Stimulated activated CD4-positive, alpha-beta T cell treated with anti-CD3 and anti-CD28 coated beads, Interleukin-2, amount 100 ng/mL, for 48 hours (primary cell): ENCODE measurements at places on chromosomes 13 and 19.

DNA sequence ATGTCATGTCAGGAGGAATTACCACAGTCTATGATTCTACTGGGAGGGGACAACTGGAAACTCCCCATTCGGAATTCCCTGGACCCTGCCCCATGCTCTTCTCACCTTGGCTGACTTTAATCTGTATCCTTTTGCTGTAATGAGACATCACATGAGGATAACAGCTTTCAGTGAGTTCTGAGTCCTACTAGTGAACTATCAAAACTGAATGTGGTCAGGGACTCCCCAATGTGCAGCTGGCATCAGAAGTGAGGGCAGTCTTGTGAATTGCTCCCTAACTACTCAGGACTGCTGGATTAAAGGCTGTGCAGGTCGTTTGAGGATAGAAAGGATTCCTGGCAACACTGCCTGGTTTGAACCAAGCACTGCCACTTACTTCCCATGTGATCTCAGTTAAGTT, 15.2 kb downstream of the SIGLEC7 start:
- DNase-seq, result no peak

DNA sequence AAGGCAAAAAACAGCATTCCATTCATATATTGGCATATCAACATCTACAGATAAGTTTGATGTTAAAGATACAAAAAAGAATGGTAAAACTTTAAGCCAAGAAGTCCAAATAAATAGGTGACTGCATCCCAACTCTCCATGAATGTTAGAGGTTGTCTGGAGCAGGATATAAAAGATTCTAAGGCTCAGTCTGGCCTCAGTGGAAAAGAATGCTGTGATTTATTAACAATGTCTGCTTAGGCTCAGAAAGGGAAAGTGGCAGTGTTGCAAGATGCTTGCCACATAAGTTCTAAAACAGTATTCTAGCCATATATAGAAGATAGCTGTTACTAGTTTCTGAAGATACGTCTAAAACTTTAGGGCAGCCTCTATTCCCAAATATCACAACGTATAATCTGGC, 179.8 kb upstream of the NBEA start:
- no peak for DNase-seq

GRCh38 chr19:3690551-3691371, 9.5 kb downstream of the PIP5K1C start:
- DNase-seq, result no peak

GRCh38 chr13:39051157-39051556, 12.9 kb downstream of the NHLRC3 start:
- DNase-seq, result no peak

DNA sequence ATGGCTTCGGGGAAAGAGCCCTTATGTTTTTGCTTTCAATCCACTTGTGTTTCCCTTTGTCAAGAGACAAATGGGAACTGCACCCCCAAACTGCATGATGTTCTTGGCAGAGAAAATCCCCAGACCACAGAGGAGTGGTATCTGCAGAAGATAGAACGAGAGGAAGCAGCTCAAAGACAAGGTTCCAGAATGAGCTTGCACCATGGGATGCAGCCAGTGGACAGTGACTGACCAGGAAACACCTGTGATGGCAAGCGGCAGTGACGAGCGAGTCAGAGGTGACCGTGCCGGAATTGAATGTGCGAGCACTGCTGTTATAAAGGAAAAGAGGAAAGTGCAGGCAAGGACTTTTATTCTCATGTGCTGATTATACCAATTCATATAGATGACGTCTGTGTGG, 46.3 kb downstream of the IRS2 start:
- DNase-seq, result no peak

DNA sequence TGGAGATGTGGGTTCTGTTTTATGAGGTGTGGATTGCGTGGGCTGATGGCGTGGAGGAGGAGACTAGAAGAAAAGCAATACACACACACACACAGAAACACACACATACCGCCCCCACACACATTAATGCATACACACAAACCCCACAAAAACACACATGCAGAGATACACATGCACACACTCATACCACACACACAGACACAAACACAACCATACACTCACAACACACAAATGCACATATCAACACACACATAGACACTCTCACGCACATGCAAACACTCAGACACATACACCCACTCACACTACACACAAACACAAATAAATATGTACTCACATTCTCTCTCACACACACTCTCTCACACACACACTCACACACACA, 75.7 kb upstream of the UBL3 start:
- no peak for DNase-seq

DNA sequence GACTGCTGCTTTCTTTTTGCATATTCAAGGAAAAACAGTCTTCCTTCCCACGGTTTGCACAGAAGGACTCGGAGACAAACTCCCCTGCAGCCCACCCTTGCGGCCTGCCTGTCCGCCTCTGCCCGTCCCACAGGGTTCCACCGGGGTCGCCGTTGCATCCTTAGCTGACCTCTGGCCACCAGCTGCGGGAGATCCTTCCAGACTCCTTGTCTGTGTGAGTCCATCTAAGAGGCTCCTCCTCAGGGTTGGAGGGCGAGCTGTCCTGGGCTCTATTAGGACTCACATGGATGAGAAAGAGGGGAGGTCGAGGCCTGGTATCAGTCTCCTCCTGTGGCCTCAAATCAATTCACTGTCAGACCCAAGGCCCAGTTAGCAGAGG, 39.2 kb downstream of the KLF2 start:
- DNase-seq, result no peak

GRCh38 chr13:79668201-79668752, 187.3 kb downstream of the NDFIP2 start:
- no peak for DNase-seq

DNA sequence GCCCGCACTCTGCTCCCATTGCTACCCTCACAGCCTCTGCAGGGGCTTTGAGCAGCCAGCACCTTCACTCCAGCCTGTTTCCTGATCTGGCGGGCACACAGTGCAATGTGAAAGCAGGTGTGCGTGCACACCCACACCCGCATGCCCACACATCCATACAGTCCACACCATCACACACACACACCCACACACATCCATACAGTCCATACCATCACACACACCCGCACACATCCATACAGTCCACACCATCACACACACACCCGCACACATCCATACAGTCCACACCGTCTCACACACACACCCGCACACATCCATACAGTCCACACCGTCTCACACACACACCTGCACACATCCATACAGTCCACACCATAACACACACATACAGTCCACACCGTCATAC, 28.0 kb downstream of the PIAS4 start:
- no peak for DNase-seq
